ENCODE measurements at places on chromosomes 6 and 20.

- DNase-seq = no peak
These were observed 204.7 kb upstream of the ARG1 start for GRCh38 chr6:131368198-131368911.

- no peak for DNase-seq
These were observed 98.6 kb upstream of the TAB2 start for GRCh38 chr6:149218915-149219314.

DNA sequence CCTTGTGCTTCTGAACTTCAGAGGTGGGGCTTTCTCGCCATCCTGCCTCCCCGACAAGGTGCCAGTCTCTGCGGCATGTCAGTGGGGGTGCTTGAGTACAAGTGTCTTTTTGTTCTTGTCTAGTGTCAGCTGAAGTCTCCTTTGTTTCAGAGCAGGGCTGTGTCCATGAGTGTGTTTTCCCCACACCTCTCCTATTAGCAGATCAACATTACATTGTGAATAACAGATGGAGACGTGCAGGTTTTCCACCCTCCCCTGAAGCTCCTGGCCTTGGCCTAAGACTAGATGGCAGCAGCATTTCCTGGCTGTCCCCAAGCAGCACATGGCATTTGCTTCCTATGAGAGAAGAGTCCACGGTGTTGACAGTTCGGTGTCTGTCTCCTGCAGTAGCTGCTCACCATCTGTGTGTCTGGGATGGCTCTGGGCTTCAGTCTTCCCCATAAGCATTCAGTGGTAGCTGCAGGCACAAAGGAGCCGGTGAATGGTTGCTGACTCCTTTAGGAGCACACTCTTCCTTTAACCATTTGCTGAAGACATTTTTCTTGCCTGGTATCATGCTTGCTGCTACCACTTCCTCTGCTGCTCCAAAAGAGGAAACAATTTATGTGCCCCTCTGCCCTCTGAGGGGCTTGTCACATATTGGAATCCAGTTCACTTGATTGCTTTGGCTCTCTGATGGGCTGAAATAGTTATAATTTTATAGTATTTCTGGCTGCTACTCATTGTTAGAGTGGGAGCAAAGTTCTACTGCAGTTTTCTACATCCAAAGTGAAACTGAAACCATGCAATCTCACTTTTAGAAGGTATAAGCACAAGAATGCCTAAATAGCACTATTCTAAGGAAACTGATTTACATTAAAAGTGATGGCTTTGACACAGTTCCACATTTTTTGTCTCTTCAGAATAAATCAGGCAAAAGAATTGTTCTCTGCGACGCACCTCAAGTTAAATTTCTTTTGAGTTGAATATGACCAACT lies 913.0 kb downstream of the C6orf118 start:
- peak; percentile 23 for DNase-seq

GRCh38 chr6:82869493-82869892 lies 196.1 kb downstream of the UBE3D start:
- no peak for DNase-seq

- peak; percentile 56 for DNase-seq
These were observed 12.2 kb upstream of the SLC17A2 start for GRCh38 chr6:25942561-25943147.

GRCh38 chr6:134529921-134530320 lies 212.0 kb upstream of the SGK1 start:
- DNase-seq = peak; percentile 64

Measured in fibroblast of villous mesenchyme (primary cell).